ENCODE measurements at places on chromosomes 13 and 19.
A peak's percentile ranks its signal among the peaks of the same experiment; 100 is the strongest.

- DNase-seq: no peak
These were observed 123.8 kb downstream of the STK24 start for GRCh38 chr13:98452851-98453843.

GRCh38 chr13:52638666-52639328 is 3.4 kb upstream of the HNRNPA1L2 start:
- DNase-seq: no peak

DNA sequence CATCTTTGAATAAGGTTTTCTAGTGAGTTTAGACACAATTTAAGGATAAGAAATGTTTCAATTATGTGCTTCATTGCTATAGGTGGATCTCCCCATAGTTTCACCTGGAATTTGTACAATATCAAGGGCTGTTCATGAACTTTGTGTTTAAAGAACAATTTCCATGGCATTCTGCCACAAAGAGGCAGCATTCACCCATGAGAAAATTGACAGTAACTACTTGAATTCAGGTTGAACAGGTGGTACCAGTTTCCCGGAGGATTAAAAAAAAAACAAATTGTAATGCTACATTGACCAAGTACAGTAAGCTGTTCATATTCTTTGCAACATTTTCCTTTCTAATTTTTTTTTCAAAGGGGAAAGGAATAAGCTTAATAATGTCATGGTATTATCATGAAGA is 9.1 kb downstream of the SLITRK5 start:
- DNase-seq: peak; percentile 79

DNA sequence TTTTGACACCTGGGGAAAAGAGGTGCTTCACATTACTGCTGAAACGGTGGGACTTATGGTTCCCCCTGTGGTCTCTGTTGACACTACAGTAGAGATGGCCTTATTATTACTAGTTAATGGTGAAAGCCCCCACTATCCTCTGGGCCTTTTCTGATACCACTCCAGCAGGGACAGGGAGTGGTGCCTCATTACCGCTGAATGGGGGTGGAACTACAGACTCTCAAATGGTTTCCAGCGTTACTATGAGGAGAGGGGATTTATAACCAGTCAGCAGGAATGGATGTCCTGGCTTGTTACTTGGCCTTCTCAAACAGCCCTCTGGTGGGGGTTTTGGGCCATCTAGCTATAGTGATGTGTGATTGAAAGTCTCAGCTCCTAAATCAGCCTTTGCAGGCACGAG is 96.7 kb upstream of the DIAPH3 start:
- DNase-seq: no peak

GRCh38 chr19:45577111-45577905 is 7.3 kb downstream of the OPA3 start:
- no peak for DNase-seq

- no peak for DNase-seq
These were observed 373.8 kb downstream of the DACH1 start for GRCh38 chr13:71493189-71493588.

- no peak for DNase-seq
These were observed 818.0 kb upstream of the SLC10A2 start for GRCh38 chr13:103884101-103884723.

DNA sequence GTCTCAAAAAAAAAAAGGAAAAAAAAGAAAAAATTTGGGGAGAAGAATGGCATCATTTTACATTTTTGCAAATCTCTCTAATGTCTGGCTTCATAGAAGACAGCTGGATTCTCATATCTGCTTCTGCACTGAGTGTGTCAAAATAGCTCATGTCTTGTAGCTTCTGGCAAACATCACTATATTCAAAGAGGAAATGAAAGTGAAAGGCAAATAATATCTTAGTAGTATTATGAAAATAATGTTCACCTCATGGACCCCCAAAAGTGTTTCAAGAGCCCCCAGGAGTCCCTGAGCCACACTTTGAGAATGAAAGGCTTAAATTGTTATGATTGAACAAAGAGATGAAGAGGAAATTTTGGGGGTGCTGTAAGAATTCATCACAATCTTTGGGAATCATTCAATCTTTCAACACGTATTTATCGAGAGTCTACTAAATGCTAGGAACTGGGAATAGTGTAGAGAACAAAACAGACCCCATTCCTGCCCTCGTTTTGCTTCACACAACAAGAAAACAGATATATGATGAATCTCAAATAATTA is 1.2 kb upstream of the SLC6A16 start:
- DNase-seq: no peak

- DNase-seq: peak; percentile 64
These were observed 2.7 kb upstream of the ZIC2 start for GRCh38 chr13:99978799-99979452.

DNA sequence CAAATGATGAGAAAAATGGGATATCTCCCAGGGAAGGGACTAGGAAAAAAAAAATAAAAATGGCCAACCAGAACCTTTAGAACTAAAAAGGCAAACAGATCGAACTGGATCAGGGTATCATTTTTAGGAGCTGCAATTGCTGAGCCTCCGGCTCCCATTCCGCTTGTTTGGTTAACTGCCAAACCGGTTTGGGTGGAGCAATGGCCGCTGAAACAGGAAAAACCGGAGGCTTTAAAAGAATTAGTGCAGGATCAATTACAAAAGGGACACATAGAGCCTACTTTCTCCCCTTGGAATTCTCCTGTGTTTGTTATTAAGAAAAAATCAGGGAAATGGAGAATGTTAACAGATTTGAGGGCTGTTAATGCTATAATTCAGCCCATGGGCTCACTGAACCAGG is 12.7 kb upstream of the ZNF443 start:
- DNase-seq: no peak

GRCh38 chr13:46035066-46035465 is 17.5 kb downstream of the ZC3H13 start:
- peak; percentile 59 for DNase-seq

- no peak for DNase-seq
These were observed 43.4 kb upstream of the MAP3K10 start for GRCh38 chr19:40147693-40148347.
